ENCODE measurements at places on chromosomes 1 and 21.
A peak's percentile ranks its signal among the peaks of the same experiment; 100 is the strongest.

DNA sequence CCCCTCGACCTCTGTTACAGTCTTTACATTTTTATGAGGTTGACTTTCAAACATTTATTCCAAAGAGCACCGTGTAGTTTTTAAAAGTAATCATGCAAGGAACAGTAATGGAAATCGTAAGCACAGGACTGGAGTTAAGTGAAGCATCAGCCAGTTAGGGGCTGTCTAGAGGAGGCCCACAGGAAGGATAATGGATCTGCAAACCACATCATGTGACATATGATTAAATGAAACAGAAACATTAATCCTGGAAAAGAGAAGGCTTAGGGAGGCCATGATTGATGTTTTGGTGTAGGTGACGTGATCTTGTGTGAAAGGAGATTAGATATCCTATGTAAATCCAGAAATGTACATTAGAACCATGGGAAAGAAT lies 25.0 kb downstream of the RGS7 start:
- DNase-seq, result no peak

GRCh38 chr1:22592919-22593790 lies 29.9 kb downstream of the EPHA8 start:
- DNase-seq, result no peak

- no peak for DNase-seq
Observed at GRCh38 chr1:215863796-215864195, 296.7 kb downstream of the KCTD3 start.

- DNase-seq, result peak; percentile 73
Observed at GRCh38 chr1:185681034-185681633, 53.1 kb upstream of the HMCN1 start.

DNA sequence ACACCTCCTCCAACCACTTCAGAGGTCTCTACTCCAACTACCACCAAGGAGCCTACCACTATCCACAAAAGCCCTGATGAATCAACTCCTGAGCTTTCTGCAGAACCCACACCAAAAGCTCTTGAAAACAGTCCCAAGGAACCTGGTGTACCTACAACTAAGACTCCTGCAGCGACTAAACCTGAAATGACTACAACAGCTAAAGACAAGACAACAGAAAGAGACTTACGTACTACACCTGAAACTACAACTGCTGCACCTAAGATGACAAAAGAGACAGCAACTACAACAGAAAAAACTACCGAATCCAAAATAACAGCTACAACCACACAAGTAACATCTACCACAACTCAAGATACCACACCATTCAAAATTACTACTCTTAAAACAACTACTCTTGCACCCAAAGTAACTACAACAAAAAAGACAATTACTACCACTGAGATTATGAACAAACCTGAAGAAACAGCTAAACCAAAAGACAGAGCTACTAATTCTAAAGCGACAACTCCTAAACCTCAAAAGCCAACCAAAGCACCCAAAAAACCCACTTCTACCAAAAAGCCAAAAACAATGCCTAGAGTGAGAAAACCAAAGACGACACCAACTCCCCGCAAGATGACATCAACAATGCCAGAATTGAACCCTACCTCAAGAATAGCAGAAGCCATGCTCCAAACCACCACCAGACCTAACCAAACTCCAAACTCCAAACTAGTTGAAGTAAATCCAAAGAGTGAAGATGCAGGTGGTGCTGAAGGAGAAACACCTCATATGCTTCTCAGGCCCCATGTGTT lies 66.6 kb downstream of the TPR start:
- DNase-seq, result no peak

DNA sequence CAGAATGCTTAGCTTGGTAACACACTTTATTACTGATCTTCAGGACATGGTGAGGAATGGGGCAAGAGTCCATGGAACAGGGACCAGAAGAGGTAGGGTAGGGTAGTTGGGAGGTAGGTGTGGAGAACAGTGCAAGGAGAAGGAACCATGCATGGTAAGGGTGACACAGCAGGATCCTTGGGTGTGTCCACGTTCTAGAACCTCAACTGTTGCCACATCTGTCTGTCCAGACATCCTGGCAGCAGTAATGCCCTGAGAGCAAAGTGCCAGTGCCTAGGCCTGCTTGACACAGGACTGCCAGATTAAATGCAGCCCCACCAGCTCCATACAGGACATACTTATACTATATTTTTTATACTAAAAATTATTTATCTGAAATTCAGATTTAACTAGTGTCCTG lies 13.9 kb downstream of the DMAP1 start:
- DNase-seq, result no peak

DNA sequence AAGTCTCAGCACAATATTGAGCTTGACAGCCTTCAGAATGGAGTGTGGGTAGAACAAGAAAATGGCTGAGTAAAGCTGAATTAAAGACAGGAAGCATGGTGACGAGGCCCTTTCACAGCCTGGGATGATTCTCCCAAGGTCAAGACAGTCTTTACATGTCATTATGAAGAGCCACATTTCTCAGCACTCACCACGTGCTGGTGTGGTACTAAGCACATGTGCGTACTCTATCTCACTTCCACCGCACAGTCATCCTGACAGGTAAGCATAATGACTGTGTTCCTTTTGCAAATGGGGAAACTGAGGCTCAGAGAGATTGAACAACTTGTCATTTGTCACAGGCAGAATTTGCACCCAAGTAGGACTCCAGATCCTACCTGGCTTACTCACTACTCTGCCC lies 92.8 kb upstream of the COA6 start:
- no peak for DNase-seq

GRCh38 chr1:225944951-225945350 lies 3.9 kb upstream of the LEFTY2 start:
- no peak for DNase-seq

GRCh38 chr1:3457910-3458883 lies 3.7 kb downstream of the ARHGEF16 start:
- DNase-seq, result peak; percentile 63

DNA sequence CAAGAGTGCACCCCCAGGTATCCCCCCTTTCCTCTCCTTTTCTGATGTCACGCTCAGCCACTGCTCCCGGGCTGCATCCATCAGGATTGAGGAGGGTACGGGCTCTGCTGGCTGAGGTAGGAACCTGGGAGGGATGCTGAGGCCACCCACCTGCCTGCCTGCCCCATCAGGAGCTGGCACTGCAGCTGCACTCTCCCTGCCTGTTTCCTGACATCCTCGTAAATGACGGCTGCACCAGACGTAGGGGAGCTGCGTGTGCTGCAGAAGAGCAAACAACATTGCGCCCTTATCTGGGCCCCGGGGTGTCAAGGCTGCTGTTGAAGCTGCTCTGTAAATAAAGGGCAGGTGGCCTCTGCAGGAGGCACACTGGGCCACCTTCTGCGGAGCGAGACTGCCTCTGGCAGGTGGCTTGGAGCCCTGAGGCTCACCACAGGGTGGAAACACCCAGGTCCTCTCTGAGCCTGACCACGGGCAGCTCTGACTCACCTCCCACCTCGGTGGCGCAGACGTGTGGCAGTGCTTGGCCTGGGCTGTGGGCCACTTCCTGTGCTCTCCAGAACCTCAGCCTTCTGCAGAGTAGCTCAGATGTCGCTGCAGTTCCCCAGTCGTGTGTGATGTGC lies 30.9 kb downstream of the SNAP47 start:
- DNase-seq, result peak; percentile 62

DNA sequence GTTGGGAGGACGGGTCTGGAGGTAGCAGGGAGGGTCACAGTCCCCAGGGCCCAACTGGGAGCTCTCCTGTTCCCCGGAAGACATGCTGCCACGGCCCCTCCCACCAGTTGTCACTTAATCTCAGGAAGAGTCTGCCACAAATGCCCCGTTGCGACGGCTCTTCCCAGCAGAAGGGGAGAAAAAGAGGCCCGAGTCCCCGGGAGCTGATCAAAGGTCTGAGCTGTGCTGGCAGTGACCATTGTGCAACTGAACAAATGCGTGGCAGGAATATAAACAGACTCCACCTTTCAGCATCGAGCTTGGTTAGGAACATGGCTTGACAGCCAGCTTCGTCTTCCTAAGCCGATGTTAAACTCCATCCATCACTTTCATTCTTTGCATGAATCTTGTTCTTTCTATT lies 27.8 kb upstream of the ZBTB21 start:
- no peak for DNase-seq

GRCh38 chr1:33301273-33301984 lies 19.5 kb downstream of the A3GALT2 start:
- DNase-seq, result peak; percentile 22

DNA sequence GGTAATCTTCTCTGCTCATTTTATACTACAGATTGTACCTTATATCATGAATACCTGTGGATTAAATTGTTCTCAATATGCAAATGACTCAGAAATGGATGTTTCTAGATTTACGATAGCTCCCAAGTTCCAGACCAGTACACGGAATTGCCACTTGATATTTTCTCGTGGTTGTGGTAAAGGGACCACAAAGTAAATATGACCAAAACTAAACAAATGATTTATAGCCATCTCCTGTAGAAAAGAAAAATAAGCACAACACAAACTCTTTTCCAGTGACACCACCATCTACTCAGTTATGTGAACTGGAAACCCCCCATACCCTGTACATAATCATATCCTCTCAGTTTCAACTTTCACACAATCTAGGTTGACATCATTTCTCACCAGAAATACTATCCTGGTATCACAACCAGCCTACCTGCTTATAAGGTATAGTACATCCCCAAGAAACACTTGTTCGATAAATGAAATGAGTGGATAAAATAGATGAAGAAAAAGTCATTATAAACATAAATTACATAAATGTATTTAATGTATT lies 172.3 kb downstream of the ADGRL4 start:
- no peak for DNase-seq

GRCh38 chr1:152566681-152567080 lies at the start of gene LCE3E:
Gene LCE3E, minus strand, starts transcription at chr1:152566780. Its CDS starts 572 bp downstream, at chr1:152566208.
- DNase-seq, result peak; percentile 25

DNA sequence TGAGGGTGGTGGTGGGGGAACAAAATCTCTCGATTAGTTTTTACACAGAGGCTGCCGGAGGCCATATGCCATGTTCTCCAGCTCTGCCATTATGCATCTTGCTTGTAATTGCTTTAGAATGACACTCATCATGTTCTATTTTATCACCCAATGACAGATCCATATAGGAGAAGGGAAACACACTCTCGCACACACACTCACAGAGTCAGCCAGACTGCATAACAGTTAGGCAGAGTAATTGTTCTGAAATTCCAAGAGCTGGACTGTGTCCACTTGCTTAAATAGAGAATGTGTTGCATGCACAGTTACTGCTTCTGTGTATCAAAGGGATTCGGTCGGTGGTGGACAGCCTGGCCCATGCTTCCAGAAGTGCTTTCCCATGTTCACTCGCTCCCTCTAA lies 30.6 kb downstream of the KCND3 start:
- no peak for DNase-seq

DNA sequence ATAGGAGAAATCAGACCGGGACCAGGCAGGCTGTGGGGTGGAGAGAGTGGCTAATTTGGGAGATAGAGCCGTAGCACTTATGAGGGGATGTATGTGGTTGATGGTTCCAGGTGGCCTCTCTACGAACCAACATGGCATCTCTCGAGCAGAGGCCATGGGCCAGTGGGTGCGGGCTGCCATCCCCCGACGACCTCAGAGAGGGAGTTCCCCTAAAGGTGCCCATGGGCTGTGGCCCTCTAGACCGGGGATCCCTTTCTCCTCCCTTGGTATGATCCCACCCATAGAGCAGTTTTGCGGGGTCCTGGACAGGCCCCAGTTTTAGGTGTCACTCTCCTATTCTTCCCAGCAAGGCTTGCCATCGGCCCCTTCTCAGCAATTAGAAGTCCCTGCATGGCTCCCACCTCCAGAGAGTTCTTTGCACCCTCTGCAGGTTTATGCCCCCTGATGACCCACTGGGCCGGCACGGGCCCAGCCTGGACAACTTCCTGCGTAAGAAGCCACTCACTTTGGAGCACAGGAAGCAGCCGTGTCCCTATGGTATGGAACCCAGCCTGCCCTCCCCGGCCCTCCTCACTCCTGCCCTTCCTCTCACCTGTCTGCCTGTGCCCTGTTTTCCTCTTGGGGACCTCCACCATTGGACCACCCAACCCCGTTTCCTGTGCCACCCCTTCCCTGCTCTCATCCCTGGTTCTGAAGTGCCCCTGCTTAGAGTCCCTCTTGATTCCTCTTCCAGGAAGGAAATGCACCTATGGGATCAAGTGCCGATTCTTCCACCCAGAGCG lies 7.8 kb downstream of the ZC3H12A start:
- no peak for DNase-seq

- DNase-seq, result peak; percentile 67
Observed at GRCh38 chr1:161733526-161733925, 12.2 kb downstream of the FCRLB start.

DNA sequence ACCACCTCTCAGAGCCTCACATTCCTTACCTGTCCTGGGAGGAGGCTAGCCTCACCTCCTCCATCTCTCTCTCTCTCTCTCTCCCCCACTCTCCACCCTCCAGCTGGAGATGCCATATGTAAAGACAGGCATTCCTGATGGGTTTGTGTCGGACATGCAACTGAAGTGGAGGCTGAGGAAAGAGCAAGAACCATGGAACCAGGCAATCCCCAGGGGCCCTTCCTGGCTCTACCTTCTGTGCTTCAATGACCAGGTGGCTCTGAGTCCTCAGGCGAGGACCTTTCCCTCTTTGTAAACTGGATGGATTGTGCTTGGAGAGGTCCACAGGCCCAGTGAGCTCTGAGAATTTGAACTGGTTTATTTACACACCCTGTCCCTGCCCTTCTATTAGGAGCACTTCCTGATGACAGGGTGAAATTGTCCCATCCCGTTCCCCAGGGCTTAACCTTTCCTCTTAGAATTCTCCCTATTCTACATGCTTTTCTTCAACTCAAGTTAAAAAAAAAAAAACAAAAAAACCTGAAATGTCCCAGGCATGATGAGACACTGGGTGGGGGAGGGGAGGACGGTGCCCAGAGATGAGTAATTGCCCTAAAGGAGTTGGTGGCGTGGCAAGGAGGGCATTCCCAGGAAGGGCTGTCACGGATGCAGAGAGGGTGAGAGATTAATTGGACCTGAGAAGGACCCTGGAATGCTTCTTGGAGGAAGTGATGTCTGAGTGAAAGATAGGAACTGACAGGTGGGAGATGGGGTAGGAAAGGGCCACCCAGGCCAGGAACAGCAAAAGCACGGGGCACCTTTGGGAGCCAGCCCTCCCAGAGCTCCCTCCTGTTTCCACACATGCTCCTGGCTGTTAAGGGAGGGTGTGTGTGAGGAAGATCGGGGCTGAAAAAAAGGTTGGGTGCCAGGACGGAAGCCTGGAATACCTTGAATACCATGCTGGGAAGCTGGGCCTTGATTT lies 50.2 kb upstream of the WASF2 start:
- DNase-seq, result peak; percentile 79

DNA sequence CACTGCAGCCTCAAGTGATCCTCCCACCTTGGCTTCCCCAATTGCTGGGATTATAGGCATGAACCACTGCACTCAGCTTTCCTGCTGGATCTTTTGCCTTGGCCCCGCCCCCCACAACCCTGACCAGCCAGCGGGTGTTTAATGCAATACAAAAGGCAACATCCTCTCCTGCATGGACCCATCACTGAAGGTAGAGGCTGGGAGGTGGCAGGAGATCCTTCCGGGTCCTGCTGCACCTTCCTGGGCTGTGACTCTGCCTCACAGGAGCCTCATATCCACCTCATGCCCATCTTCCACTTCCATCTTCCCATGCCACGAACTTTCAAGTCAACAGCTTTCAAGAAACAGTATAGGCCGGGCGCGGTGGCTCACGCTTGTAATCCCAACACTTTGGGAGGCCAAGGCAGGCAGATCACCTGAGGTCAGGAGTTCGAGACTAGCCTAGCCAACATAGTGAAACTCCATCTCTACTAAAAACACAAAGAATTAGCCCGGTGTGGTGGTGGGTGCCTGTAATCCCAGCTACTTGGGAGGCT lies 11.7 kb upstream of the WNT9A start:
- DNase-seq, result no peak

- DNase-seq, result peak; percentile 9
Observed at GRCh38 chr1:100710906-100711682, 8.4 kb upstream of the VCAM1 start.

GRCh38 chr21:24995216-24995615 lies 612.1 kb downstream of the MRPL39 start:
- DNase-seq, result no peak

Data from trophoblast cell (in vitro differentiated cells and primary cell).